ENCODE measurements at places on chromosomes 2 and 18.

DNA sequence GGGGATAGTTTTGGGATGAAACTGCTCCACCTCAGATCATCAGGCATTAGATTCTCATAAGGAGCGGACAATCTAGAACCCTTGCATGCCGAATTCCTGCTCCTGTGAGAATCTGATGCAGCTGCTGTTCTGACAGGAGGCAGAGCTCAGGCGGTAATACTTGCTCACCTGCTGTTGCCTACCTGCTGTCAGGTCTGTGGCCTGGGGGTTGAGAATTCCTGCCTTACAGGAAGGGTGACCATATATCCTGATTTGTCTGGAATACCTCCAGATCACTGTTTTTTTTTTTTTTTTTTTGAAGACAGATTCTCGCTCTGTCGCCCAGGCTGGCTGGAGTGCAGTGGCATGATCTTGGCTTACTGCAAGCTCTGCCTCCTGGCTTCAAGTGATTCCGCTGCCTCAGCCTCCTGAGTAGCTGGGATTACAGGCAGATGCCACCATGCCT is 21.7 kb downstream of the ACSL3 start:
- DNase-seq, result no peak

GRCh38 chr2:211453311-211453887 is 897.0 kb downstream of the CPS1 start:
- DNase-seq, result no peak

DNA sequence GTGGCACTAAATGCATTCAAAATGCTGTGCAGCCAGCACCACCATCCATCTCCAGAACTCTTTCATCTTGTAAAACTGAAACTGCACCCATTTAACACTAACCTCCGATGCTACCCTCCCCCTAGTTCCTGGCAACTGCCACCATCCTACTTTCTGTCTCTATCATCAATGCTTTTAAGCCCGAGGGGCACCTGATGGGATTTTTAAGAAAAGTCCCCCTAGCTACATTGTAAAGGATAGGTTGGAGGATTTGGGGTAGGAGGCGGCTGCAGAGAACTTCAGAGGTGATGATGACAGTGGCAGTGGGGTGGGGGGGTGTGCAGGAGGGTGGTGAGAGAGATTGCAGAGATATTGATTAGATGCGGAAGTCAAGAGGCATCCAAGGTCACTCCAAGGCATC is 10.8 kb upstream of the YWHAQ start:
- peak; percentile 52 for DNase-seq

- DNase-seq, result no peak
These were observed 254.3 kb upstream of the TNP1 start for GRCh38 chr2:217114117-217114516.

- no peak for DNase-seq
These were observed 2.2 kb upstream of the SERPINB12 start for GRCh38 chr18:63539904-63540510.

DNA sequence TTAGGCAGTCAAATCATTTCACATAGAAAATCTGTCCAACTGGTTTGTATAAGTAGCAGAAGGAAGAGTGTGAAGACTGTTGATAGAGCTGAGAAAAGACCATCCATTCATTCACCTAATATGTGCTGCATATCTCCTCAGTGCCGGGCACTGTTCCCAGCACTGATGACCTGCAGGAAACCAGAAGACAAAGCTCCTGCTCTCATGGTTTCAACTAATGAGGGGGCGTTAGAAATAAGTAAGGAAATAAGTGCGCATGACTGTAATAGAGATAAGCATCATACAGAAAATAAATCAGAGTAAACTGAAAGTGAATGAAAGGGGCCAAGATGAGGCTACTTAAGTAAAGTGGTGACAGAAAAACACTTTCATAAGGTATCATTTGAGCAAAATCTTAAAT is 427.5 kb upstream of the CDH20 start:
- DNase-seq, result no peak

DNA sequence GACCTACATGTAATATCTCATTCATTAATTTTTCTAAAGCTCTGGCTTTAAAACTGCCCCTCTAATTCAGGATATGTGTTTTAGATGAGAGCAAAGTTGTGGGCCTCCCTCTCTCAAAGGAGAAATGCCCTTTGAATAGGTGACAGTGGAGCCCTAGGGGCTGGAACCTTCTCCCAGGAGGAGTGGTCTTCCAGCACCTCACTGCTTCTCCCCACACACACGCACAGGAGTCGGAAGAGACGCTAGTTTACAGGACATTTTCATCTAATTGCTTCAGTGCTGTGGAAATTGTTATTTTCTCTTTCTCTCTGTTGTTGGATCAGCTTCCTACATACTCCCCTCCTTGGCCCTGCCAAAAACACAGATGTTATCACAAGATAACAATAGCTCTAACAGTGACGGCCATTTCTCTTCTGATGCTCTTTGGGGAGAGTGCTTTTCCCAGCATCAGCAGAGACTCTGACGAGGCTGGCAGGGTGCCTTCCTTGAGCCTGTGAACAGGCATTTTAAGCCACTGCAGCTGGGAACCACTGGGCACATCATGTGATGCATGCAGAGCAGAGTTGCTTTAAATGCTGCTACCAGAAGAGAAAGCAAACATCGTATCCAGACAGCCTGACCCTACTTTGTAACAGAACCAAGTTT is 209.4 kb upstream of the SP5 start:
- DNase-seq, result peak; percentile 12

DNA sequence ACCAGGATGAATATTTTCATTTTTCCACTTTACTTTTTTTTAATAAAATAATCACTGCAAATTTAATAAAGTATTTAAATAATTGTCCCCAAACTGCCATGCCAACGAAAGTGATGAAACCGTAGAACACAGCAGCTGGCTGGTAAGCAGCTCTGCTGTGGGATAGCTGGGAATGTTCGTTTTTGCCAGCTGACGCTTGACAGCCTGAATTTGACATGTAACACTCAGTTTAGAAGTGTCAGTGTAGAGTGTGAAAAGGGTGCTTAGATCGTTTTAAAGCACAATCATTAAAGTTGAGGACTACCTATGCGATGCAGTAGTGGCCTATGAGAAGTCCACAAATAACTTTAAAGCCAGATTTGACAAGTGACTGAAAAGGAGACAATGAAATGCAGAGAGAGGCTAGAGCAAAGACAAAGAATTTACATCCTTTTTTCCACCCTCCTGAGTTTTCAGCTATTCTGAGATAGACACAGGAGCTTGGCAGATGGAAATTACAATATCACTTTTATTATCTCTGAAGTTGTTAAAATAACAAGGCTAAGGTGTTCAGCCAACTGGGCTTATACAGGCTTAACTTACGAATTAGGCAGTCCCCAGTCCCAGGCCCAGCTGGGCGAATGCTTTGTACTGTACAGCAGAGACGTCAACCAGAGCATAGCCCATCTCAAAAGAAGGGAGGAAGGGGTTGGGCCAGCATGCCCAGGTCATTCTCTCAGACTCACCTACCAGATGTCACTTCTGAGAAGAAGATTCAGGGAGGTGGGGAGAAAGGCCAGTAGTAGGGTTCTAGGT is 31.9 kb upstream of the SLC1A4 start:
- DNase-seq, result no peak

- DNase-seq, result peak; percentile 96
These were observed at the start of gene STAT4 for GRCh38 chr2:191150600-191151330. Gene STAT4, minus strand, starts transcription at chr2:191150994. Its CDS starts 2,791 bp downstream, at chr2:191148203.

DNA sequence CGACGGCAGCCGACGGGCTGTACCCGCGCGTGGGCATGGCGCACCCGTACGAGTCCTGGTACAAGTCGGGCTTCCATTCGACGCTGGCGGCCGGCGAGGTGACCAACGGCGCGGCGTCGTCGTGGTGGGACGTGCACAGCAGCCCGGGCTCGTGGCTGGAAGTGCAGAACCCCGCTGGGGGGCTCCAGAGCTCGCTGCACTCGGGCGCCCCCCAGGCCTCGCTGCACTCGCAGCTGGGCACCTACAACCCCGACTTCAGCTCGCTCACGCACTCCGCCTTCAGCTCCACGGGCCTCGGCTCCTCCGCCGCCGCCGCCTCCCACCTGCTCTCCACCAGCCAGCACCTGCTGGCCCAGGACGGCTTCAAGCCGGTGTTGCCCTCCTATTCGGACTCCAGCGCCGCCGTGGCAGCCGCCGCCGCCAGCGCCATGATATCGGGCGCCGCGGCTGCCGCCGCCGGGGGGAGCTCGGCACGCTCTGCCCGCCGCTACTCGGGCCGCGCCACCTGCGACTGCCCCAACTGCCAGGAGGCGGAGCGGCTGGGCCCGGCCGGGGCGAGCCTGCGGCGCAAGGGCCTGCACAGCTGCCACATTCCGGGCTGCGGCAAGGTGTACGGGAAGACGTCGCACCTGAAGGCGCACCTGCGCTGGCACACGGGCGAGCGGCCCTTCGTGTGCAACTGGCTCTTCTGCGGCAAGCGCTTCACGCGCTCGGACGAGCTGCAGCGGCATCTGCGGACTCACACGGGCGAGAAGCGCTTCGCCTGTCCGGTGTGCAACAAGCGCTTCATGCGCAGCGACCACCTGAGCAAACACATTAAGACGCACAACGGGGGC is 2.0 kb downstream of the SP9 start:
- peak; percentile 38 for DNase-seq

- peak; percentile 11 for DNase-seq
These were observed 226.4 kb upstream of the MYT1L start for GRCh38 chr2:2557475-2557874.

All from activated CD8-positive, alpha-beta T cell treated with anti-CD3 and anti-CD28 coated beads for 36 hours (primary cell).